ENCODE measurements at places on chromosomes 3 and 15. TPM values are rescaled to one million over a fixed set of nuclear protein-coding genes. Genes with fewer than 3 reads are reported as not detected.

PLSCR2 gene
- not detected for total RNA-seq

SLC28A1 gene
- not detected for total RNA-seq

KNSTRN gene
- 49.1 TPM for total RNA-seq

NEIL1 gene
- 2.4 TPM for total RNA-seq

IL17RE gene
- 0.88 TPM for total RNA-seq

EFCC1 gene
- not detected for total RNA-seq

SRGAP3 gene
- 0.77 TPM for total RNA-seq

FRMD5 gene
- 4.6 TPM for total RNA-seq

ADAMTS9 gene
- total RNA-seq = 0.87 TPM

CACNA1D gene
- 0.49 TPM for total RNA-seq

CSTA gene
- 1.9 TPM for total RNA-seq

CSPG5 gene
- 0.86 TPM for total RNA-seq

RFTN1 gene
- 3.3 TPM for total RNA-seq

MOBP gene
- not detected for total RNA-seq

CIP2A gene
- total RNA-seq = 9.7 TPM

TNIK gene
- 2.1 TPM for total RNA-seq

IGSF10 gene
- total RNA-seq = 0.49 TPM

SCAANT1 gene
- total RNA-seq = not detected

CCR8 gene
- not detected for total RNA-seq

KCTD6 gene
- total RNA-seq = 9.0 TPM

MESD gene
- 39.4 TPM for total RNA-seq

EPHB1 gene
- 0.16 TPM for total RNA-seq

ATP13A4 gene
- total RNA-seq = not detected

GABRA5 gene
- 109 TPM for total RNA-seq

PP2D1 gene
- not detected for total RNA-seq

GPR176 gene
- total RNA-seq = 13.2 TPM

ZBBX gene
- not detected for total RNA-seq

SCN11A gene
- not detected for total RNA-seq

HTR3E gene
- total RNA-seq = not detected

TNFAIP8L3 gene
- total RNA-seq = 6.9 TPM

ANKDD1A gene
- total RNA-seq = 1.5 TPM

C3orf22 gene
- total RNA-seq = not detected

ADIPOQ gene
- total RNA-seq = not detected

SPTSSB gene
- total RNA-seq = not detected

TICRR gene
- total RNA-seq = 13.7 TPM

RASGRF1 gene
- total RNA-seq = 0.64 TPM

PRR20G gene
- 0.14 TPM for total RNA-seq

METTL6 gene
- total RNA-seq = 27.6 TPM

KLHL24 gene
- total RNA-seq = 5.1 TPM

FSIP1 gene
- total RNA-seq = 0.51 TPM

ISL2 gene
- 4.3 TPM for total RNA-seq

GATM gene
- total RNA-seq = 2.2 TPM

BFSP2 gene
- total RNA-seq = not detected

LOXL1 gene
- total RNA-seq = 0.59 TPM

RYR3 gene
- total RNA-seq = 0.05 TPM

ZNF619 gene
- 2.0 TPM for total RNA-seq

SMCO1 gene
- total RNA-seq = not detected

TUSC7 gene
- total RNA-seq = not detected

RBPMS2 gene
- total RNA-seq = 9.5 TPM
